Inflammatory macrophage (primary cell): ENCODE measurements at places on chromosomes 2 and 18.

GRCh38 chr2:131030478-131030971 is 62.7 kb downstream of the FAM168B start:
- DNase-seq, result no peak

DNA sequence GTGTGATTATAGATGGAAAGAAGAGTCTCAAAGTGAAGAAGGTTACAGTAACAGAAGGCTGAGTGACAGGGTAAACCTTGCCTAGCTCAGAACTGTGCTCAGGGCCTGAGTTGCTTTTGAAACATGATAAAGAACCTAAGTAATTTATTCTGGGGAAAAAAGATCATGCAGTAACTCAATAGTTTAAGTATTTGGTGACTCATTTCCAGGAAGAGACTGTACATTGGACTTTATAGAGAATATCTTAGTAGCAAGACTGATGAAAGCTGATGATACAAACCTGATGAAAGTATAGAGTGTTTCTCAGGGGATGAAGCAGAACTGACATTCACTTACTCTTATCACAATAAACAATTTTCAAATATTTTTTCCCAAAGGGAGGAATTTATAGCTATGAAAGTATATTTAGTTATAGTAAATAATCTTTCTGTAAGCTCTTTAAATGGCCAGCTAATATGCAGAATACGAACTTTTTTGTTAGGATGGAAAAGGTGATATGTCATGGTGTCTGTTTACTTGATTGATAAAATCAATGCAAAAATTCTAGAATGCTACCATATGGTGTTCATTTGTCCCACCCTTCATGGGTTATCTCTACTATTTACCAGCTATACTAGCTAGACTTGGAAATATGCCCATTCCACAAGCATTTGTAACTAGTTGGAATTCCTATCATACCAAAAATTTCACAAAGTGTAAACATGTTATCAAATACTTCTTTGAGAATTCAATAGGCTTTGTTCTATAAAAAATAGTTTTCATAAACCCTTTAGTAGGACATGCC is 1265.5 kb upstream of the ACVR2A start:
- DNase-seq, result no peak

DNA sequence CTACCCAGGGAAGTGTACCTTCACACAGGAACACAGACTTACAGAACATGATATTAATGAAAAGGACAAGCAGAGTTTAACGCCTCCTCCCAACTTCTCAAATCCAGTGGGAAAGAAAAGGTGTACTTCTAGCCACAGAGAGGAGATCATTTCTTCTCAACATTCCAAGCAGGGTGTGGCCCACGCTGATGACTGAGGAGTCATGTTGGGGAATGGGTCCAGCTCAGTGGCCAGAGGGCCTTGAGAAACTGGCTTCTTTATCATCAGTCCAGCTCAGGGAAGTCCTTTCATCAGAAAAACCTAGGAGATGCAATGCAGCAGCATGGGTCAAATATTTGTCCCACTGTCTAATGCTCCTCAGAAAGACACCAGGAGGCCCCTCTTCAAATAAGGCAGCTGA is 63.0 kb downstream of the RBM43 start:
- DNase-seq, result no peak

GRCh38 chr2:68857855-68858456 is 13.2 kb downstream of the BMP10 start:
- DNase-seq, result peak; percentile 67

DNA sequence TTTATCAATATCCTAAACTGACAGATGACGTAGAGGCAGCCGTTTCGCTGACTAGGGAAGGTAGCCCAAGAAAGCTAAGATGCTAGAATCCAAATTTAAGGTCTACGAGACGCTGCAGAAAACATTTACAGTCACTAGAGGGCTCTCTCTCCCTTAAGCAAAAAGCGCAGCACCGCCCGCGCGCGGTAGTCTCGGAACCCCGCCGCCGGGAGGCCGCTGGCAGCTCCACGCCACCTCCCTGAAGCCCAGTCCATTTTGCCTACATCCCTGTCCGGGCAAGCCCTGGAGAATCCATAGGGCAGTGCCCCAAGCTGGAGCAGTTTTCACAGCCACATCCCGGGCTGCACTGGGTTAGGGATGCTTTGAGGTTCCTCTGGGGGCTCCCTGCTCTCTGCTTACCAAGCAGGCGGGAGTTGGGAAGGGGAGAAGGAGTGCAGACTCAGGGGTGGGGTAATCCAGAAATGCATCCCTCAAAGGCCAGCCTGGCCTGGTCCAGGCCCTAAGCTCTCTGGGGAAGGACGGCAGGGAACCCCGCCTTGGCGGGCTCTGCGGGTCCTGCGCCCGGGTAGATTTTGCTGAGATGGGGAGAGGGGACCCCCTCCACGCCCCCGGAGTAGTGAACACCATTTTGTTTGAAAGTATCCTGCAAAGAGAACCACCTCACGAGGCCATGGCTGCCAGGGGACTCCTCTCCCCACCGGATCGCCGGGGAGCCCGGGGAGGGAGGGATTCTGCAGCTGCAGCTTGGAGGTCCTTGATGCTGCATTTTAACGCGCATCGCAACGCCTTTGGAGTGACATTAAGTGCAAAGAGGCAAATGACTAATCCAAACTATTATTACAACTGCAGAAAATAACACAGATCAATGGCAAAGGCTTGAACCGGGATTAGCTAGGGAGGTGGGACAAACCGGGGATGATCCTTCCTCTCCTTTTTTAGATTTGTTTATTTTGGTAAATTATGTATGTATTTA is 1.3 kb upstream of the DPYSL5 start:
- peak; percentile 68 for DNase-seq

DNA sequence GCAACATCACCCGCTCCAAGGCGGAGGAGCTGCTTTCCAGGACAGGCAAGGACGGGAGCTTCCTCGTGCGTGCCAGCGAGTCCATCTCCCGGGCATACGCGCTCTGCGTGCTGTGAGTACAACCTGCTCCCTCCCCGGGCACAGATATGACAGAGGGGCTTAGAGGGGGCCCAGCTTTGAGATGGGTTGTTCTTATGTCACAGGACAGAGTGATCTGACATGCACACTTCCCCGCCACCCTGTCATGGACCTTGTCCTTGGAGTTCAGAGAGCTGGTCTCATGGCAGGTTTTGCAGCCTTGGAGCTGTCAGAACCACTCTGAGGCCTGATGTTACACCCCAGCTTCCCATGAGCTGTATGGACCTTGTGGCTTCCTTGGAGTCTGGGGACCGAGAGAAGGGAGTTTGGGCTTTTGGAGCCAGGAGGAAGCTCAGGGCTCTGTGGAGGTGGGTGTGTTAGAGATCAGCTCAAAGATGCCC is 398 bp downstream of the INPP5D start:
- DNase-seq, result no peak

DNA sequence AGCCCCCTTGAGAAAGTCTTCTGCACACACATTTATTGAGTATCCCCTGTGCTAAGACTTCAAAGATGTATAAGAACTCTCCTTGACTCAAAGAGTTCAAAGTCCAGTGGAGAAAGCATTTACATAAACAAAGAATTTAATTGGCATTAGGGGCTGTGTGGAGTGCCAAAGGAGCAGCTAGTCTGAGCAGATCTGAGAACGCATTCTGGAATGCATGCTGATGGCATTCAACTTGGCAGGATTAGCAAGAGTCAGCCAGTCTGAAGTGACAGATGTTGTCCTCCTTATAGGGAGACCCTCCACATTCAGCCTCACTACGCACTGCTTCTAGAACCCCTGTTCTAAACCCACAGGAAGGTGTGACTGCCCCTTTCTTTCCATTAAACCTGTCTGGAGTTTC is 191.5 kb downstream of the RAD51AP2 start:
- DNase-seq, result no peak

DNA sequence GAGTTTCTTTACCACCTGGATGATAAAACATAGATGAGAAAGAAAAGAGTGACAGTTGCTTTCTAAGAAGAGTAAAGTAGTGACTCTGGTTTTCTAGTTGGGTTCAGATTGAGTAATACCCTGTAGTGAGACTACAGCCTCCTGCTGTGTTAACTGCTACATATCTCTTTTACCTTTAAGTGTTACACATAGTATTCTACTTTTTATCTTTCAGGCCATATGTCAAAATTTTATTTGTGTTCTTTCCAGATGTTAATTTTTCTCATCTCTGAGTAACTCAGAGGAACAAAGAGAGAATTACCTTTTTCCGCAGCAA is 348.2 kb downstream of the CTNNA2 start:
- DNase-seq, result no peak

- DNase-seq, result no peak
These were observed 959.4 kb upstream of the CELF4 start for GRCh38 chr18:38525039-38525438.

DNA sequence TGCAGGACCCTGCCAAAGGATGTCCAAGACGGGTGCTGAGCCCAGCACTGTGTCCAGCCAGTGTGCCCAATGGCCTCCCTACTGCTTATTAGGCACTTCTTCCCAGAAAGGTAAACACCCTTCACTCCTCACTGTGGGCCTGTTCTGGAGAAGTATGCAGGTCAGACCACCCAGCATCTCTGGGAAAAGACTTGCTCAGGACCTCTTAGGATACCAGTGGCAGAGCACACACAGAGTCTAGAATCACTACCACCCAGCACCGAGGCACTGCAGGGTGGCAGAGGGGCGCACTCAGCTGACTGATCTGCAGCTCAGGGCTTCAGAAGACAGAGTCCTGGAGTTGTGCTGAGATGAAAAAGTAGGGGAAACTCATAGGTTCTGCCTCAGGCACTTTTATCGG is 25.8 kb downstream of the XDH start:
- no peak for DNase-seq

- DNase-seq, result peak; percentile 12
These were observed 181.1 kb downstream of the NEDD4L start for GRCh38 chr18:58225101-58225500.

GRCh38 chr2:53508667-53509066 is 258.9 kb upstream of the CHAC2 start:
- no peak for DNase-seq

GRCh38 chr18:41524674-41525470 is 430.2 kb upstream of the PIK3C3 start:
- no peak for DNase-seq

- no peak for DNase-seq
These were observed 24.6 kb upstream of the FZD7 start for GRCh38 chr2:202009019-202009481.

- DNase-seq, result no peak
These were observed 807 bp downstream of the GAREM1 start for GRCh38 chr18:32469691-32470459.

DNA sequence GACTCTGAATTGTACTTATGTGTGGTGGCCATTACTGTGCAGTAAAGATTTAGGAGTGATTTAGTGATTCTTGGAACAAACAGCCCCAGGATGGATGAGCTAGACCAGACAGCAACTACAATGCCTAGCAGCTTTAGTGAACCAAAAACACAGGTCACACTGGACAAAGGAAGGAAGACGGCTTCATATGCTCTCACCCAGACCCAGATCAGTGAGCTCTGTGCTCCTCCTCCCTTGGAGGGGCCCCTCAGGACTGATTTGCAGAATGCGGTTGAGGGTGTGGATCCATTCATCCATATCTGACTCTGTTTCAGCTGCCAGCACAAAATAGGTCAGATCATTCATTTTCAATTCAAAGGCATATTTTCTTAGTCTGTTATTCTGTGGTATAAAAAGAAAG is 159.7 kb upstream of the CCDC195 start:
- DNase-seq, result no peak

DNA sequence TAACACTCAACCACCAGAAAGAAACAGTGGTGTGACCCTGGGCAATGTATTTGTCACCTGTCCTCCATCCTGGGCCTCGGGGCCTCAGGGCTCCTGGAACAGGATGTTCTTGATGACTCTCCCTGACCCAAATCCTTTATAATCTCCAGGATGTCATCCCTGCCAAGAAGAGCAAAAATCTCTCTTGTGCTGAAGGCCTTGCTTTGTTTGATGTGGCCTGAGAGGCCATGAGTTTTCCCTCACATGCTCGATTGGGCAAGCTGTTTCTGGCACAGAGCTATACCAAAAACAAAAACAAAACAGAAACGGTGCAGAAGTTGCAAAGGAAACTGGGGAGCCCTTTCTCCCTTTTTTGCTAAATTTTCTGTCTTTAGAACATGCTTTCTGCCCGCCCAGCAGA is 35.7 kb upstream of the ST3GAL5 start:
- peak; percentile 55 for DNase-seq

DNA sequence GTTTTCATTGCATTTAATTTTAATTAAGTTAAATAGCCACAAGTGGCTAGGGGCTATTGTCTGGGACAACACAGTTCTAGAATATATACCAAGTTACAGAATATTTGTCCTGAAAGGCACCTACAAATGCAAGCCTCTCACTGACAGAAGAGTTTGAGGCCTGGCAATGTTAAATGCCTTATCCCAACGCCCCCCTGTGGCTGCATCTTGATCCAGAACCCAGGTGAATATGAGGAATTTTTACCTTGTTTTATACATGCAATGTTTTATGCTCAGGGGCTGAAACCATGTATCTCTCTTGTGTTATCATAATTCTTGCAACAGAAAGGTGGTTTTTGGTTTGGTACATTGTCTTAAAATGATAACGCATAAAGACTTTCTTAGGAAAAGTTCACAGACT is 71.8 kb upstream of the SEC11C start:
- DNase-seq, result no peak

GRCh38 chr2:192570788-192571187 is 376.1 kb upstream of the TMEFF2 start:
- no peak for DNase-seq

GRCh38 chr18:55650363-55650870 is 62.4 kb upstream of the TCF4 start:
- no peak for DNase-seq

GRCh38 chr2:181374781-181375675 is 82.2 kb upstream of the ITGA4 start:
- no peak for DNase-seq

DNA sequence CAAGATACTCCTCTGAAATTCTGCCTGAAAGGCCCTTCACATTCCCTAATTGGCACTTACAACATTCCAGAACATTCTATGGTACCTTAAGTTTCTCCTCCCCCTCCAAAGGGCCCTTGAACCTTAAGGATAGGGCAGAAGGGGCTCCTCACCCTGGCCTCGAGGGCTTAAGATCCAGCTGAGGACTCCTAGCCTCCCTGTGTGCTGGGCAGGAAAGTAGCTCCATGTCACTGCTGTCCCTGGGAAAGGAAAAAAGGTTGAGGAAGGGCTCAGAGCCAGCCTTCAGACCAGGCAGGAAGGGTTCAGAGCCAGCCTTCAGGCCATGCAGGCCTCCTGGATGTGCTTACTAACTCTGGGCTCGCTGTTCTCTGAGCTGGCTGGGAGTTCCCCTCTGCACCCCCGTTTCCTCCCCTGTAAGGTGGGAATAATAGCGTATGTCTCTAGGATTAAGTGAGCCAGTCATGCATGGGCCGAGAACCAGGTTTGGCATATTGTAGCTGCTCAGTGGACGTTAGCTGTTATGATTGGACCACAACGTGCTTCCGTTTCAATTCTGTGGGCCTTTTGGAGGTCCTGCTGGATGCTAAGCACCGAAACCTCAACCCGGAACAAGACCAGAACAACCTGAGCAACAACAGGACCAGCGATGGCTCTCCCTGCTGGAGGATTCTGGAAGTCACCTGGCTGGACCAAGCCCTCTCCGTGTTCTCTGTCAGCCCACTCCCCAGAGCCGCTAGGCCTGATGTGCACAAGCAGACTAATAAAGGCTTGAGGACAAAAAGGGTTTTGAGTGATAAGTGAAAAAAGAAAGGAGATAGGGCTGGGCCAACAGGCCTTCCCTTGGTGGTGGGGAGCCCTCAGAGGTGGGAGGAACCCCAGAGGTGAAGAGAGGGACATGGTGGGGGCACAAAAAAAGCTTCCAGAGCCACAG is 1.0 kb upstream of the B3GNT7 start:
- DNase-seq, result no peak

GRCh38 chr18:12287684-12288402 is 20.2 kb upstream of the TUBB6 start:
- DNase-seq, result peak; percentile 42

GRCh38 chr2:46719487-46719886 is 196.1 kb downstream of the MCFD2 start:
- no peak for DNase-seq
